EH (cell line): ENCODE measurements at places on chromosomes 5 and 9.
A peak's percentile ranks its signal among the peaks of the same experiment; 100 is the strongest.

GRCh38 chr5:53091289-53091688 is 18.3 kb downstream of the MOCS2 start:
- DNase-seq = peak; percentile 78

GRCh38 chr5:154813736-154814135 is 36.7 kb downstream of the FAXDC2 start:
- no peak for DNase-seq

DNA sequence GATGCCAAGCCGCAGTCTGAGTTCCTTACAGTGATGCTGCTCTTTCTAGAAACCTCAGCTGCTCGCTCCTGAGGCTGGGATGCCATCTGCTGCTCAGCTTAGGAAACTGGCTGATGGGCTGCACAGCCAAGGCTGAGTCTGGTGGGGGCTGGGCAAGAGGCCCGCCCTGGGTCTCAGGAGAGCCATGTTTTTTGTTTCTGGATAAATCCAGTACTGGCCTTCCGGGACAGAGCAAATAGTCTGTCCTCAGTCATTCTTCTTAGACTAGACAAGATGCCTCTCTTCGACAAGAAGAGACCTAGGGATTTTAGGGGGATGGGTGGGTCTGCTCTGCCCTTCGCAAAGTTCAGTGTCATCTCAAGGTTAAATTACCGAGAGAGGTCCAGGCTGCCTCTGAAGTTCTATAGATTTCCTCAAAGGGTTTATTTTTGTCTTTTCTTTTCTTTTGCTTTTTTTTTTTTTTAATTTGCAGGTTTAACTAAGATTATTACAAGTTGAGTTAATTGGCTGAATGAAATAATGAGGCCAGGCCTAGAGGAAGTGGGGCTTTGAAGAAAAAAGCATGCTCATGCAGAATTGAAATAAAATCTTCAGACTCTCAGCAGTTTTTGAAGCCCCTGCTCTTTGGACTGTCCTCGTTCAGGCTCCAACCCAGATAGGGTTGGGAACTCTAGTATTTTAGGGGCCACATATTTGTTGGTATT is 30.6 kb upstream of the MATR3 start:
- peak; percentile 92 for DNase-seq

DNA sequence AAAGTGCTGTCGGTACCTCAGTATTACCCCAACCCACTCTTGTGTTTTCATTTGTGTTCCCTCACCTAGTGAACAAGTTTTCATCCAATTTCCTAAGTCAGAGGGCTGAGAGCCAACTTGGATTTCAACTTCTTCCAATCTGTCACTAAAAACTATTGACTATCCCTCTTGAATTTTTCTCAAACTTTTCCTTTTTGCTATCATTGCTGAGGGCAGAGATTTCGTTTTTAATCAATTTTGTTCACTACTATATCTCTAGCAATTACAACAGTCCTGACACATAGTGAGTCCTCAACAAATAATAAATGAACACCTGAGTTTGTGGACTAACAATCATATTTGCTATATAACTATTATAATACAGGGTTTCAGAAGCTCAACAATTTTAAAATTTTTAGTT is 29.0 kb downstream of the MEIKIN start:
- no peak for DNase-seq

- DNase-seq = no peak
Observed at GRCh38 chr5:11504886-11505193, 399.4 kb downstream of the CTNND2 start.

DNA sequence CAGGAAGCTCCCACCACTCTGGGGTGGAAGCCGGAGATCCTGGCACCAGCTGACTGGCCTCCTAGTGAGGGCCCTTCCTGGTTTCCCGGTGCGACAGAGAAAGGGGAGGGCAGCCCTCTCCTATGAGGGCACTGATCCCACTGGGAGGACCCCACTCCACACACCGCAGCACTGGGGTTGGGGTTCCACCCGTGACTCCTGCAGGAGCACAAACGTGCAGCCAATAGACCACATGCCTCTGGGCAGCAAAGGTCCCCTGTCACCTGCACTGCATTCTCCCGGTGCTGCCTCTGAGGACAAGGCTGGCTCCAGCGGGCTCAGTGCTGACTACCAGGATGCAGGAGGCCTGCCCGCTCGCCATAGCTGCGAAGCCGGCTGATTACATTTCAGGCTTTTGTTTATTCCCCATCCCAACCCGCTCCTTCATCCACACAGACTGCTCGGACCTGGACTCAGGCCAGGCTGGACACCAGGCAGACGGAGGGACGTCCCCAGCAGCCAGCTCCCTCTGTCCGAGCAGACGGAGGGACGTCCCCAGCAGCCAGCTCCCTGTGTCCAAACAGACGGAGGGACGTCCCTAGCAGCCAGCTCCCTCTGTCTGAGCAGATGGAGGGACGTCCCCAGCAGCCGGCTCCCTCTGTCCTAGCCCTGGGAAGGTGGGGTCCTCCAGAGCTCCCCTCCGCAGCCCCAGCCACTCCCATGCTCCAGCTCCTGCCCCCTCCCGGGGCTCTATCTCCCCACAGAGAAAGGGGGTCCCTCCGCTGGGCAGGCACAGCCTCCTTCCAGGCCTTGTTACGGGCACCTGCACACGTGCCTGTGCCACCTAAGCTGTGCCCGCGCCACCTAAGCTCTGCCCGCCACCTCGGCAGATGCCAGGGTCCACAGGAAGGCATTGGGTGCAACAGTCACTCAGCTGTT is 8.8 kb upstream of the CEP72 start:
- no peak for DNase-seq

GRCh38 chr9:94479757-94480156 is 75.1 kb upstream of the PCAT7 start:
- no peak for DNase-seq

DNA sequence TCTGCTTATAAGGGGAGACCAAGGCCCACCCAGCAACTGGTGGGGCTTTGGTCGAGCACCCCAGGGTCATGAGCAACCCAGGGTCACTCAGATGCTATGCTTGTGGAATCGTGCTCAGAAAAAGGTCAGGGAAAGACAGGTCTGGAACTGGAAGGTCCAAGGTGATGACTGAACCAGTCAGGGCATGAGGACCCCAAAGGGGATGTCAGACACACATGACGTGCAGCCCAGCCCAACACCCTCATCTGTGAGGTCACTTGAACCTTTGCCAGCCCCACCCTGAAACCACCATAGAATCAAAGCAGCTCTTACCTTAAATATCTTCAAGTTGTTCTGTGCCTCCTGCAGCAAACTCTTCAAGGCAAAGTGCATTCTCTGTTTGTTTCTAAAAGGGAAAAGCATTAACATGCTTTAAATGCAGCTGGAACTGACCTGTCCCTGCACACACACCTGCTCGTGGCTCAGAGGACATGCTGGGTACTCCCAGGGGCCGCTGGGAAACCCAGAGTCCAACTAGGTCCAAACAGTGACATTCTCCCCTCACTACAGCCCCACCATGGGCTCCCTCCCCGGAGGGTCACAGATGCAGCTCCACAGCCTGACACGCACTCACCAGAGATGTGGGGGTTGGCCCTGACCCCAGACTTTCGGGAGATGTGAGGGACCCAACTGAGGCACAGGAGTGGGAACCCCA is 29.4 kb downstream of the IPPK start:
- no peak for DNase-seq

GRCh38 chr9:110329639-110330230 is 7.9 kb downstream of the TXNDC8 start:
- no peak for DNase-seq

- DNase-seq = no peak
Observed at GRCh38 chr9:87011551-87011950, 64.2 kb upstream of the GAS1 start.

DNA sequence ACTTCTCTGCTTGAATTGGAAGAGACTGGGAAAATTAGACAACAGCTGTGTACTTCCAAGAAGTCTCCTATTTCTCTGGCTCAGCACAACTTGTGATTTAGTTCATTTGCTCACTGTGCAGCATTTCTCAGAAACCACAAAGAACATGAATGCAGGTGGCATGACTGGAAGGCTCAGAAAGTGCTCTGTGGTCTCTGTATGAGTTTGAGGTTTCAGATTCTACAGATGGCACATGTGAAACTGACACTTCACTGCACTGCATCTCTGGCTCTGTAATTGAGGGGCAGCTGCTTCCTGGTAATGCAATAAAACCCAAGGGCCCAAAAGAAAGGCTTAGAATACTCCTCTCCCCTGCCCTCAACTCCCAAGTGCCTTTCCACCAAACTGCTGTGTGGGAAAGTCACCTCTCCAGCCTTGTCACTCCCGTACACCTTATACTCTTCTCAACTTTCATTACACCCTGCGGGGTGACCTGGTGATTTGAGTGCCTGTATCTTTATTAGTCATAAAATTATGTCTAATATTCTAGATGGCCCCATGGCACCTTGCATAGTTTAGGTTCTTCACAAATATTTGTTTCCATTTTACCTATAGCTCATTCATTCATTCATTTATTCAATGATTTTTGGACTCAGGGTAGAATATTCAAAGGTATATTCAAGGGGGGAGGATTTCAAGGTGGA is 82.5 kb downstream of the ESM1 start:
- DNase-seq = peak; percentile 66

DNA sequence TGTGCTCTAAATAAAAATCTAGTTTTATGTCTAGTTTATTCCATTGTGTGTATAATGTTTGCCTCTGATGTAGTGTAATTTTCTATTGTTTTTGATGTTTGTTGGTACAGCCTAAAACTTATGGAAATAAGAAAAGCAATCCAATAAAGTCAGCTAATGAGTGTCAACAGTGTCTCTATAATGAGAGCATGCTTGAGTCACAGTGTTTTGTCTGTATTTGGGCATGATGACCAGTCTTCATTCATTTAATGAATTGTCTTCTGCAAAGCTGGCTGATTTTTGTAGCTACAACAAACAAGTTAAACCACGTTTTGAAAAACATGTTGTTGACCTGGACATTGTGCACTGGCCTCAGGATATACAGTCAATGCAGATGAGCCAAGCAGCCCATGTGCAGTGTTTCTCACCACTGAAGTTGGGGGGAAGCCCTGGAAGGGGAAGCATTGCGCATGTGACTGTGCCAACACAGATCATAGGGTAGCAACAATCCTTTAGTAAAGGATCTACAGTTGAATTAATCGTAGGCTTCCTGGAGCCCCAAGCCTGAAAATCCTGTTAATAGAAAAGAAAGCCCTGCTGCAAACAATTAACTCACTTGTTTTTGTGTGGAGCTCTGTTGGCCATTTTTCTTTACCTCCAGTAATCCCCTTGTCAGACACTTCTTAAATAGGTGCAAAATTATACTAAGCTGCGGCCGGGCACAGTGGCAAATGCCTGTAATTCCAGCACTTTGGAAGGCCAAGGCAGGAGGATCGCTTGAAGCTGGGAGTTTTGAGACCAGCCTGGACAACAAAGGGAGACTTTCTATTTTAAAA is 88.0 kb downstream of the INIP start:
- DNase-seq = no peak

GRCh38 chr5:171418982-171419687 is at the start of gene FGF18:
FGF18 (plus strand) TSS chr5:171419647; CDS start chr5:171420200, 553 bp downstream.
- DNase-seq = peak; percentile 60

- DNase-seq = no peak
Observed at GRCh38 chr5:147396070-147396823, 113.6 kb downstream of the DPYSL3 start.

DNA sequence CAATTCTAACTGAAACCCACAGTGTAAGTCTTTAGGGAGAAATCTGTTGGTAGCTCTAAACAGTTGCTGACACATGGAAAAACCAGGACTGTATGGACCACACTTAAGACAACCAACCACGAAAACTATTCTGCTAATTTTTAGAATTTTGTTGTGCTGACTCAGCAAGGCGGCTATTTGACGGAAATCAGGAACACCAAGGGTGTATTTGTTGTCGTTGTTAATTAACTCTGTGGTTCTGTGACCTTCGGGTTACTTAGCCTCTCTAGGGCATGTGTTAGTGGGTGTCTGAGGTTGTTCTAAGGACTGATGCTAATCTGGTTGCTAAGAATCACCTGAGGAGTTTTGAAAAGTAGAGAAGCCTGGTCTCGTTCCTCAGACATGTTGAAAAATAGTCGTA is 79.2 kb downstream of the ATP10B start:
- no peak for DNase-seq

- DNase-seq = peak; percentile 63
Observed at GRCh38 chr9:134163371-134164196, 780 bp downstream of the RNU6ATAC start.

DNA sequence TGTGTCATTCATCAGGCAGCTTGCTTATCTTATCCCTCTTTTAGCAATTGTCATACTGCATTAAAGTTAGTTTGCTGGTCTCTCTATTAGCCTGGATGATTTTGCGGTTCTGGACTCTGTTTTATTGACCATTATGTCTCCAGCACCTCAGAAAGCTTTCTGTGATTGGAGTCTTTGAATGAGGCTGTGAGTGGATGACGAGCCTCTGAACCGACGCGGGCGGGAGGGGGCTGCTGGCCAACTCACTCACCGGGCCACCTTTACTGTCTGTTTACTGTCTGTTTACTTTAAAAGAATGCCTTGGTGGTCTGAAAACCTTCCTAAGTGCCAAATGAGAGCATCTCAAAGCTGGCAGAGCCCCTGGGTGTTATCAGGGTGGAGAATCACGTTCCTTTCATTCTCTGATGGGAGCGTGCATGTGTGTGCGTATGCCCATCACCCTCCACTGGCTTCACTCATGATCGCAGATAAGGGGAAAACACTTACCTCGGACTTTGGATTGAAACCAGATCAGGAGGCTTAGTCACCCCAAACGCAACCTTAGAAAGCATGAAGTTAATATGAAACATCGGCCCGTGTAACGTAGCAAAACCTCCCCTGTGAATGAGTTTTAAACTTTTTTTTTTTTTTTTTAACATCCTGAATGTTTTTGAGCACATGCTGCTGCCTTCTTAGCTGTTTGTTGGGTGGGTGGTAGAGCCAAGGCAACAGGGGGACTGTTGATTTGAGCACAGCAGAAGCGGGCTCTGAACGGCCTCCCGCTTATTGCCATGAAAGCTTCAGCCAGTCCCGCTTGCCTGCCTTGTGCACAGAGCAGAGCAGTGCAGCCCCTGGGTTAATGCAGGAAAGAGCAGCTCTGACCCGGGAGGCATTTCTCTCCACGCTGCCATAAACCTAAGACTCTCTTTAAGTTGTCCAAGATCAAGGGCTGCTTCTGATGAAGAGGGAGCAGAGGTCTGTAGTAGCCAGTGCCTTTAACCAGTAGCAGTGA is 173.6 kb downstream of the GADD45G start:
- DNase-seq = no peak

GRCh38 chr5:55438998-55439397 is 95.8 kb downstream of the PLPP1 start:
- DNase-seq = peak; percentile 89

DNA sequence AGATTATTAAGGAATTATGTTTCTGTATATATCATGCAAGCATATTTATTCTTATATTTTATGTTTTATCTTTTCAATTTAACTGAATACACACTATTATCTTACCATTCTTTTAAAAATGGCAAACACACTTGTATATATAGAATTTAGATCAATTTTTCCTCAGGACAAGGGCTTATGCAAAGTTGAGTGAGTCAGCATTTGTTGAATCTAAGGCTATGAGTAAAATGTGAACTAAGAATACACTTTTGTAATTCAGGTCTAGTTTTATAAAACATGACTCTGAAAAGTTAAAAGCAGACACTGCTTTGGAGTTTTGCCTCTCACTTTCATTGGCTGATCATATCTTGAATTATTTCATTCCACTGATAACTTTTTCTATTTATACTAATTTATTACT is 127.8 kb downstream of the FOCAD start:
- DNase-seq = no peak

- DNase-seq = no peak
Observed at GRCh38 chr5:134979416-134979815, 11.7 kb downstream of the CATSPER3 start.

- DNase-seq = no peak
Observed at GRCh38 chr5:36778336-36778735, 98.2 kb upstream of the NIPBL start.
